Adipose tissue (tissue), 3 donors: ENCODE measurements at places on chromosomes 7 and 10. TPM values are rescaled to one million over a fixed set of nuclear protein-coding genes. Genes with fewer than 3 reads are reported as not detected.

TMEM273 gene
- 3.6 TPM for polyA plus RNA-seq

POU6F2 gene
- polyA plus RNA-seq, result 0.64 TPM

DENND2A gene
- 1.2 TPM for polyA plus RNA-seq

VENTX gene
- 0.80 TPM for polyA plus RNA-seq

KIAA1549 gene
- polyA plus RNA-seq, result 0.31 TPM

ATP6V0A4 gene
- polyA plus RNA-seq, result not detected

GDF10 gene
- polyA plus RNA-seq, result 0.34 TPM

TACC2 gene
- 13.0 TPM for polyA plus RNA-seq

PTPN20 gene
- polyA plus RNA-seq, result 0.34 TPM

BAMBI gene
- 2.3 TPM for polyA plus RNA-seq

RBM20 gene
- 1.6 TPM for polyA plus RNA-seq

KAZALD1 gene
- 9.2 TPM for polyA plus RNA-seq

AKR1C1 gene
- 38.1 TPM for polyA plus RNA-seq

CYP2C19 gene
- not detected for polyA plus RNA-seq

TSPAN13 gene
- 42.4 TPM for polyA plus RNA-seq

ANKRD30A gene
- not detected for polyA plus RNA-seq

WNT8B gene
- polyA plus RNA-seq, result 0.21 TPM

NHLRC2 gene
- 2.7 TPM for polyA plus RNA-seq

SFMBT2 gene
- polyA plus RNA-seq, result 0.67 TPM

DPYSL4 gene
- polyA plus RNA-seq, result 0.67 TPM

DRGX gene
- not detected for polyA plus RNA-seq

NPSR1 gene
- not detected for polyA plus RNA-seq

CLDN3 gene
- polyA plus RNA-seq, result 96.5 TPM

SPDYE2B gene
- not detected for polyA plus RNA-seq

TLL2 gene
- polyA plus RNA-seq, result not detected

MSRB2 gene
- polyA plus RNA-seq, result 23.3 TPM

SLC39A12 gene
- 0.15 TPM for polyA plus RNA-seq

CFAP58 gene
- polyA plus RNA-seq, result not detected

ZNF425 gene
- polyA plus RNA-seq, result 0.79 TPM

DMBT1 gene
- 0.63 TPM for polyA plus RNA-seq

MACROH2A2 gene
- 6.2 TPM for polyA plus RNA-seq

DNA2 gene
- 1.1 TPM for polyA plus RNA-seq

BUD23 gene
- 40.7 TPM for polyA plus RNA-seq

CNTNAP2 gene
- polyA plus RNA-seq, result under 0.01 TPM

SFTPA1 gene
- 0.39 TPM for polyA plus RNA-seq

HYAL4 gene
- polyA plus RNA-seq, result not detected

TMEM229A gene
- polyA plus RNA-seq, result not detected

ANKRD1 gene
- 1.4 TPM for polyA plus RNA-seq

ANKRD7 gene
- polyA plus RNA-seq, result 0.67 TPM

HDAC9 gene
- 1.0 TPM for polyA plus RNA-seq
